NCI-H1694 (cell line): ENCODE measurements at places on chromosomes 3 and 15.

DNA sequence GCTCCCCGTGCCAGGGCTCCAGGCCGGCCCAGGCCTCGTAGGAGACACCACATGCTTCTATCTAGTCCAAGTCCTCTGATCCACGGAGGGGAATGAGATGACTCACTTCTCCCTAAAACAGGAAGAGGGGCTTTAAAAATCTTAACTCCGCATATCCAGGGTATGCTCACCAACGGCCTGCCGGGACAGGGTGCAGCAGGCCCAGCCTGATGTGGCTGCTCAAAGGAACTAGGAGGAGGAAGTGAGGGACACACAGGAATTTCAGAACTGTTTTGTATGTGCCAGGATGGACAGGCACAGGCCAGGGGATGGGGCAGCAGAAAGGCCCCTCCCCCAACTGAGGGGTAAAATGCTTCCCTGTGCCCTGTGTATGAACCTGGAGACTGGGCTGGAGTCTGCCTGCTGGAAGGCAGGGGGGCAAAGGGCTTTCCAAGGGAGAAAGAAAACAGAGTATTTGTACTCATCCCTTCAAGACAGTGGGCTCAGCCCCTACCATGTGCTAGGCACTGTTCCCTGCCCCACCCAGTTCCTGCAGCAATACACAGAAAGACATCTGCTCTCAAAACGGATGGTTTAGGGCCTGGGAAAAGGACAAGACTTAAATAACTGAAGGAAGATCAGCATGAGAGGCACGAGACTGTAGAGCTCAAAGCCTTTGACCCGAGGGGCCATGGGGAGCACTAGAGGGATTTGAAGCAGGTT is 22.1 kb downstream of the CHDH start:
- no peak for DNase-seq

GRCh38 chr3:40511031-40511718 is 5.3 kb downstream of the ZNF620 start:
- DNase-seq = no peak

GRCh38 chr3:149371001-149371722 is 6.3 kb downstream of the TM4SF1 start:
- DNase-seq = no peak

GRCh38 chr3:180983136-180983535 is 6.4 kb downstream of the DNAJC19 start:
- no peak for DNase-seq

DNA sequence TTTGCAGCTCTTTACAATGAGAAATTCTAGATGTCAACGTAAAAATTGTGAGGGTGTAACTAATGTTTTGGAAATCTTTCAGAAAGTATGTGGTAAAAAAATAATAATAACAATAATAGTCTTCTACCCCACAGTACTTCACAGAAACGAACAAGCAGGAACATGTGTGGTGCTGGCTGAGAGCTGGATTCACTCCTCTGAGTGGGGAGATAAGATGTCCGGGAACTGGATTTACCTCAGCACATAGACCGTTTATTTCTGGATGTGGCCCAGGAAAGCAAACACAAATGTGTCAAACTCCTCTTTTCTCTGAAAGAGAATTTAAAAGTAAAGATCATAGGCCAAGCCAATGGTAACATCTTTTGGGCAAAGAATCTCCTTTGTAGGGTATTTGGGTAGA is 103.4 kb downstream of the SLC49A4 start:
- no peak for DNase-seq

DNA sequence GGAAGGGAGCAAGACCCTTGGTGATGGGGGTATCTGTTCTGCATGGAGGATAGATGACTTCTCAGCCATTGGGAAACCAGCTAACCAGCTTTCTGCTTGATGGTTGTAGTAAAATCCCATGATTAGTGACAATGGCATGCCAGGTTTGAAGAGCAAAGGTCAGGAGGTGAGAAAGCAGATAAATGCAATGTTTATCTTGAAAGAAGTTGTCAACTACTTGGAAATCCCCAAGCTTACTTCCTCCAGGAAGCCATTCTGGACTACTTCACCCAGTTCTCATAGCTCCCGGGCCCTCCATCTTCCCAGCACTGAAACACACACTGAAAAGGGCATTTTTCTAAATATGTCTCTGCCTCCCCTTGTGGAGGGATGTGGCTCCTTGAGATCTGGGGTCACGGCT is 51.3 kb downstream of the SMAD3 start:
- DNase-seq = no peak

DNA sequence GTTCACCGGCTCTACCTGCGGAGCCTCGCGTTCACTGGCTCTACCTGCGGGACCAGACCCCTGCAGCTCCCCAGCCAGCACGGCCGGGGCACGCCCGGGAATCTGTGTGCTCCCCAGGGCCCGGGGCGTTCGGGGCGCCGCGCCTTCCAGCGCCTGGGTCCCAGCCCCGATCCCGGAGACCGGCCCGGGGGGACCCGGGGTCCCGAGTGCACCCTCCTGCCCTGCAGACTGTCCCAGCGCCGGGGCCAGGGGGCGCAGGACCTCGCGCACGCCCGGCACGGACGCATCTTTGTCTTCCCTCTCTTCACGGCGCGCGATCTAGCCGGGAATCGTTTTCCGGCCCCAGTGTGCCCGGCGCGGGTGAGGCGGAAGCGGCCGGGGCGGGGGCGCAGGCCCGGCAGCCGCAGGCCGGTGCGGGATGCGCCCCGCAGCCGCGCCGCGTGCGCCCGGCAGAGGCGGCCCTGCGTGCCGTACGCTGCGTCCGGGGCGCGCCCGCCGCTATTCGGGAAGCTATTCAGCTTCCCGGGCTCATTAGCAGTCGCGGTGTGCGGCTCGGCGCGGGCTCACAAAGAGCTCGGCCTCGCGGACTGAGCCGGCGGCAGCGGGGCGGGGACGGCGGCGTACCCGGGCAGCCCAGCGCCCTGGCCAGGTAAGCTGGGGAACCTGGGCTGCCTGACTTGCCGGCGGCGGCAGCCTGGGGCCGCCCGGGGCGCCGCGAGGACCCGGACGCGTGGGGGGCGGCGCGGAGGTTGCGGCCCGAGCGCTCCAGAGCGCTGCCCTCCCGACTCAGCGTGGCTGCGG is at the start of gene APBA2:
Gene APBA2 (plus strand): TSS at position 345 of the 801 bp plus-strand sequence. CDS start 167,911 bp downstream, outside the sequence.
- no peak for DNase-seq

DNA sequence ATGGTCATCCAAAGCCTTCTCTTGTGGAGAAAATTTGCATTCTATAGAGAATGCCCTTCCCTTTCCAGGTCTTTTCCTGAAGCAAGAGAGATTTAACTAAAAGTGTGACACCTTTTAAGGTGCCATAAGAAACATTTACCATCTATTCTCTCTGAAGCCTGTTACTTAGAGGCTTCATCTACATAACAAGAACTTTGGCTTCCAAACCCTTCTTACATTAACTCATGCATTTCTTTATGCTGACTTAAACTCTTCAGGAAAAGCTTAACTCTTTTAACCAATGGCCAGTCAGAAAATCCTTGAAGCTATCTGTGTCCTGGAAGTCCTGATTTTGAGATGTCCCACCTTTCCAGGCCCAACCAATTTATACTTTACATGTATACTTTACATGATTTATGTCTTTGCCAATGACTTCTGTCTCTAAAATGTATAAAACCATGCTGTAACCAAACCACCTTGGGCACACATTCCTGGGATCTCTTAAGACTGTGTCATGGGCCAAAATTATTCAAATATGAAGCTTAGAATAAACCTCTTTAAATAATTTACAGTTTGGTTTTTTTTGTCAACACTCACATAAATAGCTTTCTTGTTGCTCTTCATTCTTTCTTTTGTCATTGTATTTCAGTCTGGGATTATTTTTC is 472.6 kb upstream of the NECTIN3 start:
- no peak for DNase-seq

GRCh38 chr15:50426428-50426827 is 2.2 kb downstream of the USP8 start:
- DNase-seq = no peak

GRCh38 chr15:72487070-72487797 is 13.1 kb downstream of the ARIH1 start:
- DNase-seq = no peak

GRCh38 chr3:23314981-23315762 is 112.0 kb downstream of the UBE2E2 start:
- DNase-seq = no peak

- DNase-seq = no peak
Observed at GRCh38 chr15:79897380-79897678, 515 bp upstream of the MTHFS start.

DNA sequence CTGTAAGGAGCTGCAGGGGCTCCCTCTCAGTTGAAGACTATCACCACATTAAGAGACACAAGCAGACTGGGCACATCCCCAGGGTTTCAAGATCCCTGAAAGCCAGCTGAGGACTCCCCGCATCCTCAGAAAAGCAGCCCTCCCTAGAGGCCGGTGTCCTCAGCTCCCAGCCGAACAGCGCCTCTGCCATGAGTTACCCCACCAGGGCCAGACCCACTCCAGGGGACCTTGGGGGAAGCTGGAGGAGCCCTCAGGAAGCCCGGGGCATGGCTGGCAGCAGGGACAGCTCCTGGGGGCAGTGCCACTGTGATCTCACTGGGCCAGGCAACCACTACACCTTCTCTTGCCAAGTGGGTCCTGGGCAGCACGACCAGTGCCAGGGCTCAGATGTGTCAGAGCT is 8.1 kb downstream of the KLF15 start:
- DNase-seq = no peak

DNA sequence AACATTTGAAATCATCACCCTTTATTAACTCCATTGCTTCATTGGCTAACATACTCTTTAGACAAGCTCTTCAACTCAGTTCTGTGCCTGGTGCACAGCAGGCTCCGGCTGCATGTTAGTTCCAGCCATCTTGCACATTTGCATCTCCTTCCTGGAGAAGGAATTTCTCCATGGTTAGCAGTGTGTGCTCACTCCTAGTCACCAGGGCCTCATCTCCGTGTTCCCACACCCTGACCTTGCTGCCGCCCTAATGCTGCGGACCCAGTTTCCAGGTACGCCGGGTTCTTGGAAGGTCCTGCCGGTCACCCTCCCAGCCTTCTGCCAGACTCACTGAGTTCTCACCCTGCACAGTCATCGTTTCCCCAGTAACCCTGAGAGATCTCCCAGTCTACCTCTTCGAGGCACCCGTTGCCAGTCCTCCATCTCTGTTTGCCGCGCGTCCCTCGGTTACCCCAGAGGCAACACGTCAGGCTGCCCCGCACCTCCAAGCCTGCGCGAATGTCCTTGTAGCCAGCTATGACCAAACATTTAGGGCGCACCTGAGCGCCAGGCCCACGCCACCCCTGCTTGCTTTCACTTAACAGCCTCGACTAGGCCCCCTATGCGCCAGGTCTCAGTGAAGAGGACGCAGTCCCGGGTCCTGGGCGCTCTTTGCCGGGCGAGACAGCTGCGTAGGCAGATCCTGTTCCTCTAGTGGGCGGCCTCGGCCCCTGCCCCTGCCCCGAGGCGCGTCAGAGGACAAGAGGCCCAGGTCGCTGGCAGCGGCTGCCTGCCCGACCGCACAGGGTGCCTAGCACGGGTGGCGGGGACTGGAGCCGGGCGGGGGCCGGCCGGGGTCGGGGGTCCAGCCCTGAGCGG is 747 bp upstream of the ZNF592 start:
- DNase-seq = no peak

DNA sequence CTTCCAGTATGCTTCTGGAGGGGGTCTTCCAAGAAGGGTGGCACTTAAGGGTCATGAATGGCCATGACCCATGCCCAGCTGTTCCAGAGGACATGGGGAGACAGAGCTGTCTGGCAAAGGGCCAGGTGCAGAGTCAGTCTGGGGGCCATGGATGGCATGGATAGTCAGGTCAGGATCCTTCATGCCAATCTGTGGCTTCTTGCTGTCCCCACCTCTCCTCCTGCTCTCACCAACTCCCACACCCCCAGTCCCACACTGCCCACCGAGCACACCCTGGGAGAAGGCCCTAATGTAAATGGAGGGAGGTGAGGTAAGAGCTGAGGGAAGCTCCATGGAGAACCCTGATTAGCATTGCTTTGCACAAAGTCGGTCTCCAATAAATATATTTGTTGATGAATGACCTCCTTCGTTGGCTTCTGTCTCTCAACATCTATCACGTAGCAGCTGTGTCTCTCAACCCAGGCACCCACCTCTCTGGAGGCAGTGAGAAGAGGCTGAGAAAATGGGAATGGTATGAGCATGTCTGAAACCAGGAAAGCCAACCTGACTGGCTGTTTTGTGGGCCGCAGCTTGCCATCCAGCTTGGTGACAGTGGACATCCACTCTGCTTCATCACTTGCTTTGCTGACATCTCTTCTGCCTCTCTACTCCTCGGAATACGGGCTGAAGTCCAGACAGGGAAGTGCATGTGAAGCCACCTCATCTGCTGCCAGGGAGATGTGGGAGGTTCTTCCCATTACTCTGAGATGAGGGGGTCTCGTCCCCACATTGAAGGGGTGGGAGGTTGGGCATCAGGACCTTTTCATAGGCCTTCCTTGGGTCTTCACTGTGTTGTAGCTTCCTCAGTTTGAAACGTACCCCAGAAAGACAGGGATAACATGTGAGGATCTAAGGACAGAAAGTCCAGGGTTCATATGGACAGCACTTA is 37.7 kb upstream of the RAB6B start:
- DNase-seq = no peak

GRCh38 chr15:25415217-25415616 is 23.6 kb downstream of the UBE3A start:
- no peak for DNase-seq

DNA sequence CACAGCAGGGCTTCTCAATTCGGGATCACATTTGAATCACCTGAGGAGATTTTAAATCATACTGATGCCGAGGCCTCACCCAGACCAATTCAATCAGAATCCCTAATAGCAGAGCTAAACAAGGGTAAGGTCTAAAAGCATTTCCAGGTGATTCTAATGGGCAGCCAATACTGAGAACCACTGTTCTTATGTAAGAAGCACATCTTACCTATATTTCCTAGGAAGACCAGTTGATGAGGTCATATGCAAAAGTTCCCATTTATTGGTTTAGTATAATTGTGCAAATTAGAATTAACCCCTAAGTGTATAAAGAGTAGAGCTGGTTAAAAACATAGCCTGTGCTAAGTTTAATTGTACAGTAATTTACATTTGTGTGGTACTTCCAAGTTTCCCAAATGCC is 2.1 kb downstream of the TIGIT start:
- DNase-seq = no peak

- no peak for DNase-seq
Observed at GRCh38 chr3:168801794-168802193, 706.1 kb upstream of the GOLIM4 start.

GRCh38 chr15:56869573-56869972 is 48.9 kb upstream of the TCF12 start:
- DNase-seq = peak; percentile 49

DNA sequence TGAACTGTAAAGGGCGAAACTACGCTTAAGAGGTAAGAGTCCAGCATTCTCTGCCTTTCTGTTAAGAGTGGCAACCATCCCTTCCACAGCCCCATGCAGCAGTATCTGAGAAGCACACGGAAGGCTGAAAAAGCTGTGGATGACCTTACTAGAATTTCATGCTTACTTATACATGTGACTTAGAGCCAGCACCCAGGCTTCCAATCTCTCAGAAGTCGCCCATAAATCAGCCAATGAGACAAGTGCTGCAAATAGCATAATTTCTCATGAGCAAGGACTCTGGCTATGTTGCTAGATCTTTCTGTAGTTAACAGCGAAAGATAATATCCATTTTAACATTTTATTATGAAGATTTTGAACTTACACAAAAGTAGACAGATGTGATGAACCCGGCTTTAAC is 65.3 kb downstream of the IGF2BP2 start:
- no peak for DNase-seq

GRCh38 chr3:122004991-122005565 is 17.0 kb downstream of the ILDR1 start:
- no peak for DNase-seq
